Stimulated activated CD4-positive, alpha-beta T cell treated with anti-CD3 and anti-CD28 coated beads, Interleukin-1b, Interleukin-23, amount 100 ng/mL, for 1 hour (primary cell): ENCODE measurements at places on chromosomes 11 and 22.

DNA sequence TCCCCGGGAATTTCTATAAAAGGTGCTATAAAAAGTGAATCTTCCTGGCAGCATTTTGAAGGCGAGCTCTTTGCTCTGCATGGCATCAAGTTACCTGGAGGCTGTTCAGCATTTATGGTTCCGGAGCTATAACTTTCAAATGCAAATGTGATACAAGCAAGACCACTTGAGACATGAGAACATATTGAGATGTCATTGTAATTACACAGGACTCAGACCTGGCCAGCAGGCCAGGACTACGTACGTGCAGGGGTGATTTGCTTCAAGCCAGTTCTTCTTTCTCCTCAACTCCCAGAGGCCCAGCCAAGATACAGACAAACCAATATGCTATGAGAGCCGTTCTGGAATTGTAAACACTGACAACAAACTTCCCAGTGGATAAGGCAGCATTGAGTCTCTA lies 227.4 kb upstream of the FAT3 start:
- no peak for DNase-seq

GRCh38 chr22:22691716-22692701 lies 47.6 kb downstream of the GGTLC2 start:
- DNase-seq, result no peak

DNA sequence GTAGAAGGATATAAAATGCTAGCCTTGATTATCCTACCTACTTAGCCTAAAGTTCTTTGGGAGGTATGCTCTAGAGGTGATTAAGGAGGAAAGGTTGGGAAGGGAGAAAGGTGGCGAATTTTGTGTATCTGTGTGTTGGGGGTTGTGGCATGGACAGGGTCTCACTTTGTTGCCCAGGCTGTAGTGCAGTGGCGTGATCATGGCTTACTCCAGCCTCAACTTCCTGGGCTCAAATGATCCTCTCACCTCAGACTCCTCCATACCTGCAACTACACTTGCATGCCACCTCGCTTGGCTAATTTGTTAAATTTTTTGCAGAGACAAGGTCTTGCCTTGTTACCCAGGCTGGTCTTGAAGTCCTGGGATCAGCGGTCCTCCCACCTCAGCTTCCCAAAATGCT lies 1094.8 kb downstream of the DLG2 start:
- DNase-seq, result no peak

- DNase-seq, result no peak
Observed at GRCh38 chr11:98358551-98358950, 662.2 kb upstream of the CNTN5 start.

- no peak for DNase-seq
Observed at GRCh38 chr11:94926698-94927237, 46.6 kb downstream of the CWC15 start.

DNA sequence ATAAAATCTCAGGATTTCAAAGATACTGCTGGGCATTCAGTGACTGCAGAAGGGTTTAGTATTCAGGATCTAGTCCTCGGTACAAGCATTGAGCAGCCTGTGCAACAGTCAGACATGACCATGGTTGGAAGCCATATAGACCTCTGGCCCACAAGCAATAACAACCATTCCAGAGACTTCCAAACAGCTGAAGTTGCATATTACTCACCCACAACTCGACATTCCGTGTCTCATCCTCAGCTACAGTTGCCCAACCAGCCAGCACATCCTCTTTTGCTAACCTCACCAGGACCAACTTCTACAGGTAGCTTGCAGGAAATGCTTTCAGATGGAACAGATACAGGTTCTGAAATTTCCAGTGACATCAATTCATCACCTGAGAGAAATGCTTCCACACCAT lies 156.8 kb downstream of the C11orf91 start:
- DNase-seq, result no peak

GRCh38 chr11:109586789-109587188 lies 164.8 kb downstream of the C11orf87 start:
- DNase-seq, result no peak

GRCh38 chr11:131744847-131745246 lies 374.4 kb downstream of the NTM start:
- DNase-seq, result no peak

- no peak for DNase-seq
Observed at GRCh38 chr11:45102361-45102809, 44.1 kb upstream of the PRDM11 start.

DNA sequence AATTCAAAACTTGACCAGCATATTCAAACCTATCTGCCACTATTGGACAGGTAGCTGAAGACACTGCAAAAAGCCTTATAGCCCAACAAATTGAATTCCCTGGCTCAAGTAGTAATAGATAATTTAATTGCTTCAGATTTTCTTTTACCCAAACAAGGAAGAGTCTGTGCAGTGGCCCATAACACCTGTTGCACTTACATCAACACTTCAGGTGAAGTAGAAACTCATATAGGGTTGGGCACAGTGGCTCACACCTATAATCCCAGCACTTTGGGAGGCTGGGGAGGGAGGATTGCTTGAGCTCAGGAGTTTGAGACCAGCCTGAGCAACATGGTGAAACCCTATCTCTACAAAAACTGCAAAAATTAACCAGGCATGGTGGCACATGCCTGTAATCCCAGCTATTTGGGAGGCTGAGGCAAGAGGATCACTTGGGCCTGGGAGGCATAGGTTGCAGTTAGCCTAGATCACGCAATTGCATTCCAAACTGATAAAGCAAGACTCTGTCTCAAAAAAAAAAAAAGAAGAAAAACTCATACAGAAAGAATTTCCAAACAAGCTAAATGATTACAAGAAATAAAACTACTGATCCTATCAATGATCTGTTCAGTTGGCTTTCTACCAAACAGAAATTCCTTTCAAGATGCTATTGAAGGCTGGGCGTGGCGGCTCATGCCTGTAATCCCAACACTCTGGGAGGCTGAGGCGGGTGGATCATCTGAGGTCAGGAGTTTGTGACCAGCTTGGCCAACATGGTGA lies 9.5 kb downstream of the FOLR3 start:
- no peak for DNase-seq

DNA sequence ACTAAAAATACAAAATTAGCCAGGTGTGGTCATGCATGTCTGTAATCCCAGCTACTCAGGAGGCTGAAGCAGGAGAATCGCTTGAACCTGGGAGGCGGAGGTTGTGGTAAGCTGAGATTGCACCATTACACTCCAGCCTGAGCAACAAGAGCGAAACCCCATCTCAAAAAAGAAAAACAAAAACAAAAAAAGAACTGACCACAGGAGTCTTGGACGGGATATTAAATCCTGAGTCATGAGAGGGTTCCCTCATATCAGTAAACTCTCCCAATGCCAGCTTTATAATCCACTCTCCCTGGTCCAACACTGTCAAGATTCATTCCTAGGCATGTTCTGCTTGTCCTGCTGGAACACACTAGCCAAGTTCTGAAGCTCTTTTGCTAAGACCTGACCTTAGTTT lies 61.5 kb upstream of the EP300 start:
- DNase-seq, result no peak

- no peak for DNase-seq
Observed at GRCh38 chr11:88280673-88281316, 56.7 kb downstream of the CTSC start.

DNA sequence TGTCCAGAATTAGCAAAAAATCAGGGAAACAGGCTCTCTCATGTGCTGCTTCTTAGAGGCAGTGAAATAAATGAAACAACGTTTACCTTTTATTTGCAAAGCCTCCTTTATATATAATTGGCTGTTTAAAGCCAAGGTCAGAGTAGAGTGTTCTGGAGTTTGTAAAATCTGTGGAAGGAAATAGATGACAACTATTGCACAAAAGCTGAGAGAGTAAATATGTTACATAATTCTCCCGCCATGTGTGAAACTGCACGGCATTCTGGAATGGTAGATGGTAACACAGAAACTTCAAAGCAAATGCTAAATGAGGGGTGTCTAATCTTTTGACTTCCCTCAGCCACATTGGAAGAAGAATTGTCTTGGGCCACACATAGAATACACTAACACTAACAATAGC lies 51.5 kb upstream of the FGF3 start:
- DNase-seq, result no peak

GRCh38 chr11:74670171-74670570 lies 61.1 kb downstream of the CHRDL2 start:
- no peak for DNase-seq

DNA sequence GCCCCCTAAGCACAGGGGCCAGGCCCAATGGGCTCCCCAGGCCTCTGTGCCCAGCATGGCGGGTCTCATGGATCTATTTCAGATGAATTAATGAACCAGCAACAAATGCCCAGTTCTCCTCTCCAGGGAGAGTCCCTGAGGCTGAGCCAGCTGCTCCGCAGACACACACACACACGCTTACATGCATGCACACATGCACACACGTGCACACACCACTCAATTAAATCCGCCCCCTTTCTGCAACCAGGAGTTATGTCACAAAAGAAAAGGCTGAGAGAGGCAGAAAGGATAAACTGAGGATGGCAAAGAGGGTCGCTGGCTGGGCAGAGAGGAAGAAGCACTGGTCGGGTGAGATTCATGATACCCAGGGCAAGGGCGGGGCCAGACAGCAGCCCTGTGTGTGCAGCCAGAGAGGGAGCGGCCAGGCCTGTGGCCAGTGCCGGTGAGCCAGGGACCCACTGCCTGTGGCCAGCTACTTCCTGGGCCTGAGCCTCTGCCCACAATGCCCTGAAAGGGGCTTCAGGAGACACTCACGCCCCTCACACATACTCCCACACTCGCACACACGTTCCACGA lies 19.8 kb downstream of the IL2RB start:
- no peak for DNase-seq

DNA sequence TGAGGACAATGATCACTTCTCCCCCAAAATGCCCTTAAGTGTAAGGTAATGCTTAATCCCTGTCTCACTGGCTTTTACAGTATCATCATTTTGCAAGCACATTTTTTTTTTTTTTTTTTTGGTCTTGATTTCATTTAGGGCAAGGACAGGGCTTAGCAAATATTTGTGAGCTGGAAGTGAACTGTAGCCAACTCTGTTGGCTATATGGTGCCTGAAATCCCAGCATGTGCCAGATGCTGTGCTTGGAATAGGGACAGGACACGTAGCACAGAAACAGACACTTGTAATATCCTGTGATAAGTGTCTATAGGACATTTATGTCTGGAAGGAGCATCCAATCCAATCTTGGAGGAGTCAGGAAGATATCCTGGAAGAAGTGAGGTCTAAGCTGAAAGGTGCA lies 198.3 kb downstream of the NAV2 start:
- no peak for DNase-seq

DNA sequence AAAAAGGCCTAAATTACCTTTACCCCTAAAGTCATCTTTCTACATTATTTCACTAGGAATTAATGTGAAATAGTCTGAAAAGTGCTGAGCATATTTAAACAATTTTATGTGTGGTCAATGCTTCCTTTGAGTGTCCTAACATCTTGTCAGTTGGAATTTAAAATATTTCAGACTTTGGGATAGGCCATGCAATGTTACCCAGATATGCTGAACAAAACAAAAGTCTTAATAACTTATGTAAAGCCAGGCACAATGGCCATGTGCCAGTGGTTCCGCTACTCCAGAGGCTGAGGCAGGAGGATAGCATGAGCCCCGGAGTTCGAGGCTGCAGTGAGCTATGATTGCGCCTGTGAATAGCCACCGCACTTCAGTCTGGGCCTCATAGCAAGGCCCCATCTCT lies 137.4 kb downstream of the CADM1 start:
- DNase-seq, result no peak

- DNase-seq, result no peak
Observed at GRCh38 chr11:72350752-72351151, 83.6 kb downstream of the CLPB start.

GRCh38 chr22:29470159-29470855 lies 9.7 kb upstream of the NEFH start:
- DNase-seq, result peak; percentile 31

GRCh38 chr22:22810471-22810870 lies 77.1 kb upstream of the IGLL5 start:
- DNase-seq, result no peak

DNA sequence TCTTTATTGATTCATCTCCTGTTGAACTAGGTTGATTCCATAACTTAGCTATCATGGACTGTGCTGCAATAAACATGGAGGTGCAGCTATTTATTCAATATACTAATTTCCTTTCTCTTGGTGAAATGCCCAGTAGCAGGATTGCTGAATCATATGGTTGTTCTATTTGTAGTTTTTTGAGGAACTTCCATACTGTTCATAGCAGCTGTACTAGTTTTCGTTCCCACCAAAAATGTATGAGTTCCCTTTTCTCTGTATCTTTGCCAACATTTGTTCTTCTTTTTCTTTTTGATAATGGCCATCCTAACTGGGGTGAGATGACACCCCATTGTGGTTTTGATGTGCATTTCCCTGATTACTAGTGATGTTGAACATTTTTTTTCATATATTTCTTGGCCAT lies 87.2 kb upstream of the NAV2 start:
- DNase-seq, result no peak

GRCh38 chr11:13680501-13681264 lies 12.2 kb downstream of the FAR1 start:
- DNase-seq, result no peak

GRCh38 chr22:19527861-19528417 lies 3.7 kb upstream of the CLDN5 start:
- DNase-seq, result no peak
